Activated CD4-positive, alpha-beta memory T cell treated with anti-CD3 and anti-CD28 coated beads for 36 hours (primary cell): ENCODE measurements at places on chromosomes 2 and 18. TPM values are rescaled to one million over a fixed set of nuclear protein-coding genes. Genes with fewer than 3 reads are reported as not detected.

RETSAT gene
- 22.6 TPM for total RNA-seq

RAX gene
- not detected for total RNA-seq

MYCN gene
- total RNA-seq = 0.38 TPM

GAREM1 gene
- total RNA-seq = not detected

HOXD1 gene
- total RNA-seq = not detected

SH3YL1 gene
- 23.5 TPM for total RNA-seq

PIEZO2 gene
- not detected for total RNA-seq

SNED1 gene
- 3.8 TPM for total RNA-seq

RAPH1 gene
- 13.1 TPM for total RNA-seq

RAMP1 gene
- 0.77 TPM for total RNA-seq

TMEM37 gene
- total RNA-seq = not detected

HS1BP3 gene
- 10.4 TPM for total RNA-seq

IL1B gene
- 0.44 TPM for total RNA-seq

MAP3K19 gene
- total RNA-seq = not detected

ANKRD30B gene
- not detected for total RNA-seq

COL5A2 gene
- 0.85 TPM for total RNA-seq

ECEL1 gene
- not detected for total RNA-seq

TIMM21 gene
- 37.1 TPM for total RNA-seq

CRYGC gene
- not detected for total RNA-seq

HOXD4 gene
- not detected for total RNA-seq

TANC1 gene
- 0.86 TPM for total RNA-seq

LRPPRC gene
- 141 TPM for total RNA-seq

EDAR gene
- total RNA-seq = 0.31 TPM

DOK6 gene
- not detected for total RNA-seq

ERCC3 gene
- total RNA-seq = 46.1 TPM

PROM2 gene
- 0.48 TPM for total RNA-seq
